ENCODE measurements at places on chromosomes 16 and 17.

DNA sequence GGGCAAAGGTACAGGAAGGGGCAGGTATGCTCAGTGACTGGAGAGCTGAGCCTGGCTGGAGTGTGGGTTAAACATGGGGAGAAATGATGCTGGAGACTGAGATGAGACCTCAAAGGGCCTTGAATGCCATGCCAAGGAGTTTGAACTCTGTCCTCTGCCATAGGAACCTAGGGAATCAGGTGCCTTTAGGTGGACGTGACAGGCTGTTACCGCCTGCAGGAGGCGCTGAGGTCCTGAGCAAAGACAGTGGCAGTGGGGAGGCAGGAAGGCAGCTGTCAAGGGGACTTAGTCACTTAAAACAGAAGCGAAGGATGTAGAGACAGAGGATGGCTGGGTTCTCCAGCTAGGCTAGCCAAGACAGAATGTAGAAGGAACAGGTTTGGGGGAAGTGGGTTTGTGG lies 9.1 kb downstream of the PSMB3 start:
- peak; percentile 30 for DNase-seq

- DNase-seq, result no peak
Observed at GRCh38 chr17:41989702-41990419, 23.3 kb downstream of the CNP start.

DNA sequence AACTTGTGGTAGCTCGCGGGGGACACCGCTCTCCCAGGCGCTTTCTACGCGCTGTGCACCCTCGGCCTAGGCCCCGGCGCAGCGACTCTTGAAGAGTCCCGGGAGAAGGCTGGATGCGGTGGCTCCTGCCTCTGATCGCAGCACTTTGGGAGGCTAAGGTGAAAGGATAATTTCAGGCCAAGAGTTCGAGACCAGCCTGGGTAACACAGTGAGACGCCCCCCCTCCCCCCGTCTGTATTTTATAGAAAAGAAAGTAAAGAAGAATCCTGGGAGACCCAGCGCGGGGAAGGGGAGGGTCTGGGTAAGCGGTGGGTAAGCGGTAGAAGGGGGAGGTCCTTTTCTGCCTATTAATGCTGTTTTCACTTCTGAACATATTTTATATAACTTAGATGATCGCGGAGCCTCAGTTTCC lies 486 bp upstream of the PLLP start:
- no peak for DNase-seq

DNA sequence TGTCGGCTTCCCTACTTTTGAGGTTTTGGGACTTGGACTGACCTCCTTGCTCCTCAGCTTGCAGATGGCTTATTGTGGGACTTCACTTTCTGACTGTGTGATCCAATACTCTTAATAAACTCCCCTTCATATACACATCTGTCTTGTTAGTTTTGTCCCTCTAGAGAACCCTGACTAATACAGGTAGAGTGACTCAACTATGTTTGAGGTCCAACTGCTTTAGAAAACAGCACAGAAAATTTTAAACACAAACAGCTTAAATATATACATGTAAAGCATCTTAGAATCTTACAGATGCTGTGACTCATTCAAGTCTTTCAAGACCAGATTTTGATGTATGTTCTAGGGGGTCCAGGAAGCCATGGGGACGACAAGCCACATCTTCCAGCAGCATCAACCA lies 11.7 kb downstream of the SDK2 start:
- DNase-seq, result no peak

- no peak for DNase-seq
Observed at GRCh38 chr16:66416939-66417700, 10.0 kb upstream of the BEAN1 start.

GRCh38 chr16:87576171-87576570 lies 26.1 kb upstream of the JPH3 start:
- DNase-seq, result no peak

DNA sequence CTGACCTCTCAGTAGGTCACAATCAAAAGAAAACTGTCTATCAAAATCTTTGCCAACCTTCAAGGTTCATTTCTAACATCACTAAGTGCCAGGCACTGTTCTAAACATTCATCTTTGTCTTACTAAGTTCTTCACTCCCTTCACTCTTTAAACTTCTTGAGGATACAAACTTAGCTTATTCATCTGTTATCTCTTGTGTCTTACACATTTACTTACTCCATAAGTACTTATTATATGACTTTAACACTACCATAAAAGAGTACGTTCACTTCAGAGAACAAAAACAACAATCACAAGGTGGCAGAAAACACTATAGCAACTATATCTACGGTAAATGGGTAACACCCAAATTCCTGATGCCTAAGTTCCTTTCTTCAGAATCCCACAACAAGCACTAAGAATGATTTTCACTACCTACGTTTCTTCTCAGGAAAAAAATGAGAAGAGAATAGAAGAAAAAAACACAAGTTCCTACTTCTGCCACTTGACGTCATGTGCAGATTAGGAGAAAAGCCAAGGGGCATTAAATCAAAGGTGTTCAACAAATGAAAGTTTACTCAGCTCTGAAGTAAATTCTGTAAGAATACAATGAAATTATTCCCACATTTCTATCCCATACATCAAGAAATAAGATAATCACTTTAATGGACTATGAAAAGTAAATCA lies 29.2 kb downstream of the KANSL1 start:
- no peak for DNase-seq

GRCh38 chr16:50251375-50252081 lies 14.8 kb upstream of the ADCY7 start:
- no peak for DNase-seq

- DNase-seq, result no peak
Observed at GRCh38 chr17:81208651-81209050, 14.1 kb downstream of the CEP131 start.

DNA sequence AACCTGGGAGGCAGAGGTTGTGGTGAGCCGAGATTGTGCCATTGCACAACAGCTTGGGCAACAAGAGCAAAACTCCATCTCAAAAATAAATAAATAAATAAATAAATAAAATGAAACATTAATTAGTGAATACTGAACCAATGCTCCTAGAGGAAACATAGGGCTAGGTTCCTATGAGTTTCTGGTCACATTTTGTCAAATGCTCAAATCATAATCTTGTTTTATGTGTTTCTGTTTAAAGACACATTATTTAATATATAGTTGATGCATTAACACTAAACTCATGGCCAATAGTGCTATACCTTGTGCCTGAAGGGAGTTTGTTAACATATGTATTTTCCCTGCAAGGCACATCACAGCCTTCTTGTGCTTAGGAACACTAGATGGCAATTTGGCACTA lies 66.8 kb downstream of the HS3ST3A1 start:
- no peak for DNase-seq

DNA sequence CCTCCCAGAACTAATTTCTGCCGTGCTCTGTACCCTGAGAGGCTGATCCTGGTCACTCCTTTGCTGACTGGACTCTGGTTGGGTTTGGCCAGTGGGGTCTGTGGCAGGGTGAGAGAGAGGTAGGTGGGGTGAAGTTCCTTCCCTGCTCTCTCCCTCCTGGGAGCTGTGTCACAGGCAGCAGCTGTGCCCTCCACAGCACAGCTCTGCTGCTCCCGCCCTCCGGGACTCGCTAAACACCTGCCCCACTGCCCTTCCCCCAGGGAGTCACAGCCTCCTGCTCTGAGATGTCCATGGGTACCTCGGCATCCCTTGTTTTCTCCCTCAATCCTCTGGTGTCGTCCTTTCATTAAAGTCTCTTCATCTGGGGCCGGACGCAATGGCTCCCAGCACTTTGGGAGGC lies 66.4 kb downstream of the SRCIN1 start:
- DNase-seq, result no peak

DNA sequence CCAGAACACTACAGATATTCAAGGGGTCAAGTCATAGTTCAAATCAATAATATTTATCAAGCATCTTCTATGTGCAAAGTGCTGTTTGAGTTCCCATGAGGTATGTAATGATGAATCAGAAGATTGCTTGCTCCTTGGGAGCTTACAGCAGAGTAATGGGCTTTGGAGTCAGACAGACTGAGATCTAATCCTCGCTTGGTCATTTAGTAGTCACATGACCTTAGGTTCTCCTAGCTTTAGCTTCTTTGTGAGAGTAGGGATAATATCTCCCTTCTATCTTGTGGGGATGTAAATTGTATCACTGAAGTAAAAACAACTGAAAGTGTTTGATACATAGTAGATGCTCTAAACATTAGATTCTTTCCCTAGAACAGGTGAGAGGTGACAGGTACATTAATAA lies 30.1 kb downstream of the SNX11 start:
- no peak for DNase-seq

GRCh38 chr16:84940670-84941551 lies 70.4 kb downstream of the ZDHHC7 start:
- DNase-seq, result no peak

DNA sequence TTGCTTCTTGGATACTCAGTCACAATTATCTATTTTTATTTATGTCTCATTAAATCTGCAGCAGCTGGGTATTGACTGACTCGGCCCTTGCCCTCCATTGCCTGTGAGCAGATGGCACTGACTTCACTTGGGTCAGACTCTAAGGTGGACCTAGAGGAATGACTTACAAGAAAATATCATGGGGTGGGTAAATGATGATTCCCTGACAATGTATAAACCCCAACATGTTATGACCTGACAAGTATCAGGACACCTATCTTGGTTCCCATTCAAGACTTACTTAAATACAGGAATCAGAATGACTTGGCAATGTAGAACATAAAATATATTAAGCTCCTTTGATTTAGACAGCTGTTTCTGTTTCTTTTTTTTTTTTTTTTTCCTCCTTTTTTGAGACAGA lies 953.5 kb downstream of the CDH11 start:
- no peak for DNase-seq

DNA sequence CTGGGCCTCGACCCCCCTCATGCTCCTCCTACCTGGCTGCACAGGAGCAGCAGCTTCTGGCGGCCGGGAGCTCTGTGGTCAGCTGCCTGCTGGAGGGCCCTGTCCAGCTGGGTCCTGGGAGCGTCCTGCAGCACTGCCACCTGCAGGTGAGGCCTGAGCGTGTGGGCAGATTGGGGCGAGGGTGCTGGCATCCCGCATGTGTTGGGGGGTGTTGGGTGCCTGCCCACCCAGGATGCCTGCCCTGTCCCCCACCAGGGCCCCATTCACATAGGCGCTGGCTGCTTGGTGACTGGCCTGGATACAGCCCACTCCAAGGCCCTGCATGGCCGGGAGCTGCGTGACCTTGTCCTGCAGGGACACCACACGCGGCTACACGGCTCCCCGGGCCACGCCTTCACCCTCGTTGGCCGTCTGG lies 16.5 kb downstream of the FCSK start:
- DNase-seq, result peak; percentile 18

DNA sequence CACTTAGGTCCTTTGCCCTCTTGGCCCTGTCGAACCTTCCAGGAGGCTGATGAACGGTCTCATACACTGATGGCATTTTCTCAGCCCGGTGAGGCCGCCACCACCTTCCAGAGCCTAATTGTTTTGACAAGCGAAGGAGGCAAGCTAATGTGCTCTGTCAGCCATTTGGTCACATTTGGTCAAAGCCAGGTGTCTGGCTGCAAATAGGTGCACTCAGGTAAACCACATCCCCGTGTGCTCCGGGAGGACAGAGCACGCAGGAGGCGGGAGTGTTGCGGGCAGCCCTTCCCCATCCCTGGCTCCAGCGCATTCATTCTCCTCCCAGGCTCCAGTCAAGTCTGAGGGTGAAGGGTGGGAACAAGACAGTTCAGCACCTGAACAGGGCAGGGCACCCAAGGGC lies 240.1 kb downstream of the MSI2 start:
- DNase-seq, result no peak

DNA sequence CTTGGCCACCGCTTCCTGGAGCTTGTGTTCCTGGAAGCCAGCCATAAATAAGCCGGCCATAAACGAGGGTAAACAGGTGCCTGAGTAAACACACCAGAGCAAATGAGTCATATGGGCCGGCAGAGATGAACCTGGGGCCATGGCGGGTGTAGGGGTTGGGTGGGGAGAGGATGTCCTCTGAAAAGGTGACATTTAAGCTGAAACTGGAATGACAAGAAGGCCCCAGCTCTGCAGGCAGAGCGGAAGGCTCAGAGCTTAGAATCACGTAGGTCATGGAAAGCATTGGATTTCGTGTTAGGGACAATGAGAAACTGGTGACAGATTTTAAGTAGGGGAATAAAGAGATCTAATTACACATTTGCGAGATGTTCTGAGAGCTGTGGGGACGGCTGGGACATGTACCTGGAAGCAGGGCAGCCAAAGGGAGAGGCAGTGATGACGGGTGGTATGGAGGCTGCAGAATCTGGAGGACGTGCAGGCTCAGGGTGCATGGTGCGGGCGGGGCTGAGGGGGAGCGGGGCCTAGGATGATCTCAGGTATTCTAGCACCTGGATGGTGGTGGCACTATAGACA lies 8.1 kb upstream of the DNASE1 start:
- DNase-seq, result no peak

DNA sequence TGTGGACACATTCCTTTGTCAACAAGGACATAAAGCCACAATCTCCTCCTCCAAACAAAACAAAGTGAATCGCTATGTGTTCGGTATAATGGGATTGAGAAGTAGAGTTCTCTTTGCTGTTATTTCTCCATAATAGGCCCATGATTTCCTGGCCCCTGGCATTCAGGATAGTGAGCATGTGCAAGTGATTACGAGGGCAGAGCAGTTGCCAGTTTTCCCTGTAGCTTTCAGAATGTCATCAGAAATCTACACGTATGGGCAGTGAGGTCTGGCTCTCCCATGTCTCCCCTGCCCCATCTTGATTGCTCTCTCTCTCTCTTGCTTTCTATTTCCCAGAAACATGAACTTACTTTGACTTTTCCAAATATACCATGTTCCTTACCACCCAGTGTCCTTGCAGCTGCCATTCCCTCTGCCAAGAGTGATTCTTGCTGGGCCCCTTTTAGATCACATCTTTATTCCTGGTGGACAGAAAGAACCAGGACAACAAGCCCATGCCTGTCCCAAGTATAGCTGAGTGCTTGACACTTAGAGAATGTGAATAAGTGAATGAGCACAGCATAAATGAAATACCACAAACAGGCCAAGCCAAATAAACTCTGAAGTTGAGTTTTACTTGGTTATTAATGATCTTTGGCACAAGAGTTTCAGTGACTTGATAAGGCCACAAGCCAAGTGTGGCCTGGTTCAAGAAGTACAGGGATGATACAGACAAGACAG lies 273.1 kb downstream of the CDH13 start:
- no peak for DNase-seq

DNA sequence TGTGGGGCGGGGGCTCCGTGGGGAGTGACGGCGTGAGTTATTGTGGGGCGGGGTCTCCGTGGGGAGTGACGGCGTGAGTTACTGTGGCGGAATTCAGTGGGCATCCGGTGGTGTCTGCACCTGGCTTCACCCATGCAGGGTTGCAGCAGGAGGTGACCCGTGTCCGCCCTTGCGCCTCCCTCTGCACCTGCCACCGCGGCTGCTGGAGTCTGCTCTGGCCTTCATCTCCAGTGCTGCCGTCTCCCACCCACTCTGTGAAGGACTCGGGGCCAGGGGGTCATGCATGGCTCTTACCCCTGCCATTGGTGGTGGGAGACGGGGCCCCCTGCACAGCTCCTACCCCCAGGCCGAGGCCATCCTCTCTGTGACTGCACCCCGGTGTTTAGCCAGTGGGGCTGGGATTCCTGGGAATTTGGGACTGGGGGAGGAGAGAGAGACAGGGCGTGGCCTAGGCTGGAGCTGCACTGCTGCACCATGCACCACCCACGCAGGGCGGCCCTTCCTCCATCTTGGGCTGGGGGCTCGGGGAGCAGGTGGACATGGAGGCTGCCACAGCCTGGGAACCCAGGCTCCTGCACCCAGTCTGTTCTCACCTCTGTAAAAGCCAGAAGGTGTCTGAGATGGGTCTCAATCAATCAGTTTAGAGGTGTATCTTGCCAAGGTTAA lies 1.3 kb upstream of the PABPN1L start:
- no peak for DNase-seq

Data from hematopoietic multipotent progenitor cell treated with erythropoietin and hydrocortisone succinate and interleukin-3 and kit ligand, for 15 days (in vitro differentiated cells).